ENCODE measurements at places on chromosomes 4 and X.

GRCh38 chr4:23630110-23630509 lies 259.7 kb downstream of the PPARGC1A start:
- DNase-seq = no peak

- DNase-seq = no peak
Observed at GRCh38 chr4:7861440-7861881, 78.2 kb downstream of the AFAP1 start.

- DNase-seq = no peak
Observed at GRCh38 chr4:146368209-146368608, 153.5 kb downstream of the SLC10A7 start.

DNA sequence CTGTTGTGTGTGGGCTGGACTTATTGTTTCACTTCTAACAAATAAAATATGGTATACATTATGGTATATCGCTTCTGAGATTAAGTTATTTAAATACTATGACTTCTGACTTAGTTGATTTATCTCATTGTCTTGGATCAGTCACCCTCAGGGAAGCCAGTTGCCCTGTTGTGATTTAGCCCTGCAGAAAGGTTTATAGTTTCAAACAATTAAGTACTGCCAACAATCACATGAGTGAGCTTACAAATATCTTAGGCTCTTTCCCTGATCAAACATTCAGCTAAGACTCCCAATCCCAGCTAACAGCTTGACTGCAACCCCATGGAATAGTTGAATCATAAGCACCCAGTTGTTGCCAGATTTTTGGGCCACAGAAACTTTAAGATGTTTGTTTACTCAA lies 85.4 kb downstream of the MAGEC1 start:
- DNase-seq = no peak

DNA sequence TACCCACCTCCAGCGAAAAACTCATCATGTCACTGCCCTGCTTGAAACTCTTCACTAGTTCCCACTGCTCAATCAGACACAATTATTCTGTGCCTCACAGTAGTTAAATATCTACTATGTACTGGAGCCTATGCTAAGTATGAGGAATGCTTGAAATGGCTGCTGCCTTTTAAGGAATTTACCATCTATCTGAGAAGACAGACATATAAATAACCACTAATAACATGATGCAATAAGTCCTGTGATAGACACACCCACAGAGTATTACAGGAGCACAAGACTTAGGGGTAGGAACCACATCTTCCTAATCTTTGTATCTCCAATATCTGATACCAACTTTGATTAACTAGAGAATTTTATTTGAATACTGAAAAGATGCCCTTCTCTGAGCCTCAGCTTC lies 21.1 kb downstream of the SLC25A53 start:
- DNase-seq = no peak

DNA sequence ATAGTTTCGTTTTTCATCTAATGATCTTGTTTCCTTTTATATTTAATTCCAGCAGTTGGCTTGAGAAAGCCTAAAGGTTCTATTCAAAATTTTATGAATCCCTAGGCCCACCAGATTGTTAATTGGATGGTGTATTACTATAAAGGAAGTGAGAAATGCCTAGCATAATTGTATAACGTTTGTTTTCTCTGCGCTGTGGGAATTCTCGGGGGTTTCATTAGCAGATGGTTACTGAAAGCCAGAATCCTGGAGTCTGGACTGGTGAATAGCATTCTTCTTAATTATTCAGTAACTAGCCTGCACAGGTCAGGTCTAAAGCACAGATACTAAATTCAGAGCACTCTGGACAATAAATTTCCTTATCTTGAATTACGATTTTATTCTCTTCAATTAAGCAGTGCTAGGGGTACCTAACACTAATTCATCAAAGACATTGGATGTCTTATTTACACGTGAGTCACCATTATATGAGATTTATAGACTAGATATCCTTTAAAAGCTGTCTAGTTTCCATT lies 459.4 kb downstream of the DTHD1 start:
- DNase-seq = no peak

DNA sequence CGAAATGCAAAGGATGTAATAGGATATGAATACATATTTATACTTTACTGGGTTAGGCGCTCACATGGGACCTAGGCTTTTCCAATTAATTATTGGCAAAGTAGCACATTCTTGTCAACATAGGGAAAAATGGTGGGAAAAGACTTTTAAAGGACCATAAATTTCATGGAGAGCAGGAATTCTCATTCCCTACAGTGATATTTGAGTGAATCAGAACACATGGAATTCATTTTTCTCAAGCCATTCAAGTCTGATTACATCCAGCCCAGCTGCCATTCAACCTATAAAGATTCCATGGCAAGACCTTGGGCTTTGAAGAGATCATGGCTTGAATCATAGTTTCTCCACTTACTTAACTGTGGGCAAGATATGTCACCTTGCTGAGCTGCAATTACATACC lies 150.4 kb downstream of the SOWAHB start:
- DNase-seq = no peak

GRCh38 chrX:56762220-56762619 lies 33.2 kb downstream of the NBDY start:
- no peak for DNase-seq

GRCh38 chr4:160567634-160568033 lies 1464.8 kb downstream of the RAPGEF2 start:
- DNase-seq = no peak

- DNase-seq = no peak
Observed at GRCh38 chr4:139275281-139275735, 4.7 kb downstream of the MGARP start.

- DNase-seq = no peak
Observed at GRCh38 chrX:147476008-147476407, 435.7 kb upstream of the FMR1 start.

GRCh38 chr4:17717301-17717700 lies 64.1 kb downstream of the FAM184B start:
- DNase-seq = no peak

DNA sequence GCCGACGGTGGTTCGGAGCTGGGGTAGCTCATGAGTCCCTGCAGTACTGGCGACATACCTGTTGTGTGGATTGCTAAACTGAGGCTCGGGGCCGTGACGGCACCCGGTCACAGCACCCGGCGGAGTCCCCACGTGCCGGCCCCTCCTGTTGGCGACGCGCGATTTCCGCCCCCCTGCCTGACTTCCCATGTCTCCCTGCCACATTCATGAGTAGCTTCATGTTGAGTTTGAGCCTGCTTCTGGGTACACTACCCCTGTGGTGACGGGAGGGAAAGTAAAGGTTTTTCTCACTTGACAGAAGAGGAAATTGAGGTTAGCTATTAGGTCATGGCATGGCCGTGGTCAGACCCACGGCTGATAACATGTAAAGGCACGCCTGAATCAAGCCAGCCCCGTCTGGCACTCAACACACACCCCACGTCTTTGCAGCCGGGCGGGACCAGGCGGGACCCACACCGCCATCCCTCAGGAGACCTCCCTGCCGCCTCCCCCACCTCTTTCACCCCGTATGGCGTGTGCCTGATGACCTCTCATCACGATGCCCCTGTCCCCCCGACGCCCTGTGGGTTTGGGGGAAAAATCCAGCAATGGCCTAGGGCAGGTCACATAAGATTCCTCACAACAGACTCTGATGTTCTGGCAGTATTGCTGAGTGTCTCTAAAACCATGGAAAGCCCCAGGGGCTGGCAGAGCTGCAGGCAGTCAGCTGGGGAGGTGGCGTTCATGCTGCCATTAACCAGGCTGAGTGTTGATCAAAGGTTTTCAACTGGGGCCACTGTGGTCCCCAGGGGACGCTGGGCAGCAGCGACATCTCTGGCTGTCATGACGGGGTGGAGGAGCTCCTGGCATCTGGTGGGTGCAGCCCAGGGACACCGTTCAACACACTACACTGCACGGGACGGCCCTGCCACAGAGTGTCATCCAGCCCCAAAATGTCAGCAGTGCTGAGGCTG lies 29.2 kb downstream of the P2RY8 start:
- DNase-seq = no peak

- no peak for DNase-seq
Observed at GRCh38 chr4:70426789-70427188, 29.0 kb downstream of the OPRPN start.
